ENCODE measurements at places on chromosomes 4 and X.

GRCh38 chr4:120225527-120225926, 158.9 kb upstream of the MAD2L1 start:
- DNase-seq, result no peak

- DNase-seq, result no peak
Measured at GRCh38 chrX:118522230-118522926, 26.8 kb downstream of the DOCK11 start.

GRCh38 chr4:147250062-147250461, 230.8 kb upstream of the EDNRA start:
- no peak for DNase-seq

DNA sequence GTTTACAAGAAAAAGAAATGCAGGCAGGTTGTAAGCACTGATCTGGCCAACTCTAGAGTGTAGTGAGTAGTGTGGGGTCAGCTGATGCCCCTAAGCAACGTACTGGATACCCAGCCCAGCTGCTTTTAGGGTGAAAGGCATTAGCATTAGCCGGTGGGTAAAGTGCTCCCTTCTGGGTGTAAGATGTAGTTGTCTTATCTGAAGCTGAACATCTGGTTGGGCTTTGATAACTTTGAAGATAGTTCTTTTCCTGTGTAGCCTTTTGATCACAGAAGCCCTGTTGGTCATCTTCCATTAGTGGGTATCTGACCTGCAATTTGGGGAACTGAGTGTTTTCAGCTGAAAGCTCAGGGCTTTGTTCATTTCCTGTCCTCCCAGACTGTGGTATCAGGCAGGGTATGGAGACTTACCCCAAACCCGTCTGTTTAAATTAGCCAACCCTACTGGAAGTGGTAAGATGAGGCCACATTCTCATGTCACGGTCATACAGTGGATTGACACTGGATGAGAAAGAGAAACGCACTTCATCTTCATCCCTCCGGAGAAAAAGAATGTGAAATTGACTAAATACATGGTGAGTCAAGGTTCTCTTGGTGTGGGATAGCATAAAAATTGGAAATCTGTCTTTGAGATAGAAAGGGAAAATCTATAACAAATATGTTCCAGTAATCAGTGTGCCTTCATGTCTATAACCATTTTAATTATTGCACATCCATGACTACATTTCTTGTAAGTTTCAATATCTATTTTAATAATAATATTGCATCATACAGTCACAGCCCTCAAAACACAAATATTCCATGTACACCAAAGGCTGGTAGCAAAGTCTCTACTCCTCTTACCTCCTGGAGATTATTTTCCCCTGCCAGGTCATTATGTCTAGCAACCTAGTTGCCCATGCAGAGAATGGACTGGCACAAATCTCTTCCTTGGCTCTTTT, 8.7 kb downstream of the RHOH start:
- DNase-seq, result no peak

DNA sequence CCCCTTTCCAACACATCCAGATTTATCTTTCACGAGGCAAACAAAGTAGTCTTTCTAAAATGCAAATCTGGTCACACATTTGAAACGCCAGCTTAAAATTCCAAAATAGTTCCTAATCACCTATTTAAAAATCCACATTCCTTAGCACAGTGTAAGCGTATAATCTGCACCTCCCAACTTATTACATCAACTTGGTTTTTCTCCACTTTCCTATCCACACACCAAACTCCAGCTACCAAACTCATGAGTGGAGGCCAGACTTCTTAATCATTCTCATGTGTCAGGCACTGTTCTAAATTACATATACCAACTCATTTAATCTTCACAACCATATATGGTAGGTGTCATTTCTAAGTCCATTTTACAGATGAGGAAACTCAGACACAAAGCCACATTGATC, 33.8 kb downstream of the ENOX2 start:
- DNase-seq, result no peak

DNA sequence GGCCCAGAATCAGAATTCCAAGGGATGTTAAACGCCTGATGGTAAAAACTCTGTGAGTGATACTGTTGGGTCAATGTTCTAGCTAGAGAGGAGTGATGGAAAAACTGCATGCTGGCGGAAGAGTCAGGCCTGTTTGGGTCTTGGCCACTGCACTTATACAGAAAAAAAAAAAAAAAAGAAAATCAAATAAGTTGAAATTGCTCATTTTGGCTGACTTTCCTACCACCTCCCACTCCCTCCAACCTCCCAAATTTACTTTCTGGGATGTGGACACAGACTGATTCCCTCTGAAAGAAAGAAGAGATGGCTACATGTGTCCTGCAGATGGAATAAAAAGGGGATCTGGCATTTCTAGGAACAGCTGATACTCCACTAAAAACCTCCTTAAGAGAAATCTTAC, 234.1 kb upstream of the GIMD1 start:
- DNase-seq, result no peak

- DNase-seq, result no peak
Measured at GRCh38 chrX:156002507-156002906, 5.0 kb downstream of the IL9R start.

DNA sequence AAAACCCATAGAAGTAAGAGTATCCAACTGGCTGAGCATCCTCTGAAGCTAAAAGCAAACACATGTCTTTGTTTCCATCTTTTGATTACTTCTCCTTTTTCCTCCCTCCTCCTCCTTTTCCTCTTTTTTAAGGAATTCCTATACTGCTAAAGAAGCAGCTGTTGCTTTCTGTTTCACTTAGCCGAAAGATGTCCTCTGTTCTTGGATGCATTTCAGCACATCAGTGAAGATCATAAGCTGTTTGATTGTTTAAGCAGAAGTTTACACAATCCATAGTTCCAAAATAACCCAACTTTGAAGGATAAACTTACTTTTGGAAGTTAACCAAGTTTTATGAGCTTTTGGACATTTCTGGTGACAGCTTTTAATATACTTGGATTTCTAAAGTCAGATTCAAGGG, 55.1 kb upstream of the TNIP3 start:
- no peak for DNase-seq

GRCh38 chrX:140440876-140441275, 64.0 kb downstream of the SOX3 start:
- DNase-seq, result no peak

DNA sequence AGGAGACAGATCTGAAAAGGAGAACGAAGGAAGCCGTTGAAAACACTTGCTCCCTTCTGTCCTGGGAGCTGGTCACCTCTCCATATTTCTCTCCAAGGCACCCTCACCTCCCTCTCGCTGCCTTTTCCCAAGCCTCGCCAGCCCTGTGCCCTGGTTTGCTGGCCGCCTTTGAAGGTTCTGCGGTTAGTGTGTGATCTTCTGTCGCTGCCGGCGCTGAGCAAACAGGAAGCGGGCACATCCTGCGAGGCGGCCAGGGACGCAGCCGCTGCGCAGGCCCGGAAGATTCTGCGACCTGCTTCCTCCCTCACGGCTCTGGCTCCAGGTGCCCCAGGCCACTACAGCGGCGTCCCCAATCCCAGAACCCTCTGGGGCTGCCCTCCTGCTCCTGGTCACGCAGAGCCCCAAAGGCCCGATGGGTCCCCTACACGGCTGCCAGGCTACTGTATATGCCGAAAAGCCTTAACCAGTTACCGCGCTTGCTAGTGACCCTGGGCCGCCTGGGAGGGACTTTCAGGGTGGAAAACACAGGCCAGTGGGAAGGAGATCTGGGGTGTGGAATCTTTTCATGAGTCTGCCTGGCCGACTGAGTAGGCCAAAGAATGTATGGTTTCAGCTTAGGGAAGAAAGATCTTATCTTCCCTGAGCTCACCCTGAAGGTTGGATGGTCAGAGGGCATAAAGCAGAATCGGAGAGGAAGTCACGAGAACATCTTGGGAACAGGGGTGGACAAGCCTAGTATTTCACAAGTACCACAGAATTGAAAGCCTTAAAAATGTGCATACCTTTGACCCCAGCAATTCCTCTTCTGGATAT, 2.3 kb upstream of the SASH3 start:
- no peak for DNase-seq

DNA sequence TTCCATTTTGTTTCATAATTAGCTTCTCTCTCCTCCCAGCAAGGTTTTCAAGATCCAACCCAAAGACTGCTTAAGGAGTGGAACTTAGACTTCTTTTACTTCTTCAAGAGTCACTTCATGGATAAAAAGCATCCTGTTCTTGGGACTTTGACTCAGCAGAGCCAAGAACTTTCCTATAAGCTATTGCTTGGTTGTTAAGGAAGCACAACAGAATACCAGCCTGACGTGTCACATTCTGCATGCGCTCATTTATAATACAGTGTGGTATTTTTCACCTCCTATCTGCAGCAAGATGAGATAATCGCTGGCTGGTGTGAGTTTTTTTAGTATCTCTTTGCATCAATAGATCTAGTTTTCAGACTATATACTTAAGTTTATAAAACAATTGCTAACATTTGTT, 152.1 kb downstream of the PALLD start:
- no peak for DNase-seq

DNA sequence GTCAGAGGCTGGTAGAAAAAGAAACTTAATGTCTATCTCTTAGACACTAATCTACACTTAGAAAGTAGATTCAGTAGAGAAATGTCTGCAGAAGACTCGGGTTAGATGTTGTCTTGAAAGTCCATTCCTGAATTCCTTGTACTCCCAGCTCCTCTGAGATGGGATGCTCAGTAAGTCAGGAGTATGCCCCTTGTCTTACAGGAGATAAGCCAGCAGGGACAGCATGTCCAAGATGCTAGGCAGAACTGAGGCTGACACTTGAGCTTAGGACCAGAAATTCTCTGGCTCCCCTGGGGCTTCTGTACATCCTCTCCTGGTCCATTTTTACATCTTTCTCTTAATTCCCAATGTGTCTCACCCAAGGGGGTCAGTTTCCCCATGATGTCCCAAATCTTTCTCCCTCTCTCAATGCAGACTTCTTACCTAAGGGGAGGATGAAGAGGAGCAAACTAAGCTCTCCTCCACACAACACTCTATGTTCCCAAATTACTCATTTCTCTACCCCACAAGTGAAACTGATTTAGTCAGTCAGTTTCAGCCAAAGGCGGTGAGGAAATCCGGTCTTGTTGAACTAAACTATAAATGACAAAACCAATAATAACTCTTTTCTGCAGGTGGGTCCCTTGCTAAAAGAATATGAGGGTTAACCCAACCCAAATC, 558.2 kb upstream of the DIPK2B start:
- DNase-seq, result no peak

DNA sequence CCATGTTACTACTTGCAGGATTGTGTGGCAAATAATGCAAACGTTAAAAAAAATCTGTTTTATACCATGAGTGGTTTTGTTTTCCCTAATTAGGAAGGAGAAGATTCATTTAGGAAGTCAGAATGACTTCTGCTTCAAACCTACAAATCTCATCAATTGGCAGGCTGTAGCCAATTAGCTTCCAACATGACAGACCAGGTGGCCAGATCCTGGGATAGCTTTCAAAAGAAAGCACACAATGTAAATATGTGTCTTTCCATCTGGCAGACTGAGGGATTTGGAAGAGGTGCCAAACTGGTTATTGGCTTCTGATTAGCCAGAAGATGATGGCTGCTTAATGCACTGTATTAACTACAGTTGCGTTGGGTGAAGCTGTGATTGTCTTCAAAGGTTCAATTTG, 432.8 kb downstream of the ANKRD50 start:
- DNase-seq, result no peak

- no peak for DNase-seq
Measured at GRCh38 chrX:123223409-123223808, 39.3 kb downstream of the GRIA3 start.

DNA sequence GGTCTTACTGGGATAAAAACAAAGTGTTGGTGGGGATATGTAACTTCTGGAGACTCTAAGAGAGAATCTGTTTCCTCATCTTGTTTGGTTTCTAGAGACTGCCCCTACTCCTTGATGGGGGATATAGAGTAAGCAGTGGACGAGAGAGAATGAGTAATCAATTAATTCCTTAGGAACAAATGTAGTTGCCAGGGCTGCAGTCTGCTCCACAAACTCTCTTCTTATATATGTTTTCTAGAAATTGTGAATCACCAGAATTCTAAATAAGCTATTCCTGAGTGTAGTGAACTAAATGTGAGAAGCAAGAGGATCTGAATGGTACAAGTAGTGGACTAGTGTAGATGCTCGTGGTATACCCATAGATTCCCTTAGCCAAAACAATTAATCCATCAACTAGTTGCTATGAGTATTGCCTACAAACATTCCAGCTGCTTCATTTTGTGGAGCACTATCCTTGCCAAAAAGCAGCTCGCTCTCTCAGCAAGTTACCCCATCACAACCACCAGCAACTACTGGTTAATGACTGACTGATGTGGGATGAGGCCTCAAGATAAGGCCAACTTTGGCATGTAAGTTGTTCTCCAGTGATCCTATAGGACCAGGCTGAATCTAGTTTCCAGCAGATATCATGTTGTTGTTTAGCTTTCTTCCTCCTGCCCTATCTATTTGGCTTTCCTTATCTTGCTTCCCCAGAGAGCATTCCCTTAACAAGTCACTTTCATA, 273.0 kb downstream of the SLC7A11 start:
- no peak for DNase-seq

DNA sequence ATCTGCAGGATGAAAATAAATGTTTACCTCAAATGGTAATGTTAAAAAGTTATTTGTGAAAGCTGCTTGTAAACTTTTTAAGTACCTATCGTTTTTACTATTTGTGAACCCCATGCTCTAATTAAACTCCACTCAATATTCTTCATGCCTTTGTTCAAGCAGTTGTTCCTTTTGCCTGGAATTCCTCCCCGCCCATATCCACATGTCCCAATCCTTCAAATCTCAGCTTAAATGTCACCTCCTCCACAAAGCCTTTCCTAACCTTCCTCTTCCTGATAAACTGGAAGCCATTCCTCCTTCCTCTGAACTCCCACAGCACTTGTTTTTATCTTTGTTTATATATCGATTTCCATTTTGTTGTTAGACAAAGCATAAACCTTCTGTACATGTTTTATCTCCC, 2.4 kb downstream of the MORC4 start:
- no peak for DNase-seq

GRCh38 chr4:78788007-78788889, 12.1 kb downstream of the BMP2K start:
- DNase-seq, result no peak

DNA sequence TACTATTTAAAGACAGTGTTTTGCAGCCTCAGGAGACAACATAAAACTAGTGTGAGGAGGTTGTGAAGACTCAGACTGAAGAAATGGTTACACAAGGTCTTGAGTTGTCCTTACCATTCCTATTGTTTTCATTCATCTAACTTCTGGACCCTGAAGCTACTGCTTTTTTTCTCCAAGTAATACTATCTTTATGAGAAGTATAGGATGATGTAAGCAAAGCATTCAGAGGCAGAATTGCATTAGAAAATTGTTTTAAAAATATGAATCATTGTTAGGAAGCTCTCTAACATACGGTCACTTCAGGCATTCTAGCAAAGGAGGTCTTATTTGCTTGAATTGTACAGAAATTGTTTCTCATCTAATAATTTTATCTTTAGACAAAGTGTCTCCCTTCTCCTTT, 357.8 kb downstream of the TLL1 start:
- DNase-seq, result no peak
